ENCODE measurements at places on chromosomes 5 and 9.

DNA sequence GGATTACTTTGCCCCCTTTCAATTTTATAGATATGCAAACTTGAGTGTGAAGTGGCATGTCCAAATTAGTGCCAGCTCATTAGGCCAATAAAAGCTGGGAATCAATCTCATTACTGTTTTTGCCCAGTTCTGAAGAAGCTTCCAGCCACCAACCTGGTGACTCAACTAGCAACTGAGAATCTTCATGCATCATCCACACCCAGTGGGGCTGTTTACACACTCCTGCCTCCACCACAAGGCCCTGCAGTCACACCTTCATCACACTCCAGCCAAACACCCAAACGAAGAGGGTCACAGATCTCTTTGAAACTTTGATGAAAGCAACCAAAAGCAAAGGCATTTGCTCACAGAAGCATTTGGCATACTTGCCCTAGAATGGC, 41.3 kb upstream of the S1PR3 start:
- no peak for DNase-seq

DNA sequence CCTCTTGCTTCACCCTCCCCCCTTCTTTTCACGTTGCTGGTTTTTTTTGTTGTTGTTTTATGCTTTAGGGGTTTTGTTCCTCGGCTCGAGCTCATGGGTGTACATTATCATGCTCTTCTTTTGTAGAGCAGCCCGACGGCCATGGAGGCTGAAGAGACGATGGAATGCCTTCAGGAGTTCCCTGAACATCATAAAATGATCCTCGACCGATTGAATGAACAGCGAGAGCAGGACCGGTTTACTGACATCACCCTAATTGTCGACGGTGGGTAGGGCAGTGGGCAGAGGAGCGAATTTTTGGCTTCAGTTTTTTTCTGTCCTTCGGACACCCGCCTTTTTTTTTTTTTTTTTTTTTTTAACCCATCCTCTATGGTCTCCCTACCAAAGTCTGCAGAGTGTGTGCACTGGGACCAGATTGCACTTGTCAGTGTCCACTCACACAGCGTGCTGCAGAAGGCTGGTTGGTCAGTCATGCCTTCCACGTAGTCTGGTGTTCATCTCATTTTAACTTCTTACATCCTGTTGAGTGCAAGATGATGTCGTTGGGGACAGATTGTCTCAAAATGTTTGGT, 1.3 kb downstream of the ZNF131 start:
- peak; percentile 24 for DNase-seq

GRCh38 chr5:128441941-128442350, 96.1 kb downstream of the FBN2 start:
- DNase-seq: no peak

GRCh38 chr9:4936823-4937222, 48.2 kb upstream of the JAK2 start:
- DNase-seq: no peak

DNA sequence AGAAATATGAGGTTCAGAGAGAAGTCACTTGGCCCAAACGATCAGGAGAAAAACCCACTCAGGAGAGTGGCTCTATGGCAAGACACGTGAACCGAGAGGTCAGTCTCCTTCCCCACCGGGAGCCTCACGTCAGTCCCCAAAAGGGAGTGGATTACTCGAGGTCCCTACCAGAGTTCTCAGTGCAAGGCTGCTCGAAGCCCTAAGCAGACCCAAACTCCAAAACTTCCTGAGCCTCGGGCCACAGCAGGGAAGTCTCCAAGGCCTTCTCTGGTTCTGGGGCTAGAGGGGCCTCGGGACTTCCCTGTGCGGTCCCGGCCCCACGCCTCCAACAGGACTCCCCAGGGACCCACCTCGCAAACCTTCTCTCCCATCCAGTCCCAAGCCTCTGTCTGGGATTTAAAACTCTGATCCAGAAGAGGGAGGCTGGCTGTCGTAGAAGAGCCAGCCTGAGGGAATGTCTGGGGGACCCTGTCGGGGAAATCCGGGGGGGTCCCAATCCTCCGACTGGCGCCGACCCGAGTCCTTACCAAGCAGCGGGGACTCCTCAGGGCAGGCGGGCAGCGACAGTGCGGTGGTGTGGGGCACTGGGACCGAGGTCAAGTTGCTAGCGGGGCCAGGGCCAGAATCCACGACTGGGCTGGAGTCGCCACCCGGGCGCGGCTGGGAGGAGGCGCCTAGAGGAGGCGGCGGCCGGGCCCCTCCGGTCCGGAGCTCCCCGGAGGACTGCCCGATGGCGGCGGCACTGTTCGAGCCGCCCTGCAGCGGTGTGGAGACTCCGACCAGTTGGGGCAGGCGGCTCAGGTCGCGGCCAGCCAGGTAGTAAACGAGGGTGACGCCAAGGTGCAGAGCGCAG, 679 bp downstream of the B4GALT1 start:
- DNase-seq: no peak

DNA sequence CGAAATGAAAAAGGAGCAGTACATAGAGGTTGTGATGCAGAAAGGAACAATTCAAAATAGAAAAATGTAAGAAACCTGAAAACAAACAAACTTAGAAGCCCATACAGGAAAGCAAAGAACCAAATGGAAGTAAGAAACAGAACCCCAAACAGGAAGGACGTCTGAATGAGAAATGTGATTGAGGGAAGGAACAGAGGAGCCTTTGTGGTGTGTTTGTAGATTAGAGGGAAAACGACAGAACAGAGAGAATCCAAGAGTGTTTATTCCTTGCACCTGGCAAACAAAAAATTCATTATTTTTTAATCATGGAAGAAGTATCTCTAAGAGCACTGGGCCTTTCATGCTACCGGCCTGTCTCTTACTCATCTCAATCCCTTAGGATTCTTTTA, 67.8 kb upstream of the ZSWIM6 start:
- no peak for DNase-seq

DNA sequence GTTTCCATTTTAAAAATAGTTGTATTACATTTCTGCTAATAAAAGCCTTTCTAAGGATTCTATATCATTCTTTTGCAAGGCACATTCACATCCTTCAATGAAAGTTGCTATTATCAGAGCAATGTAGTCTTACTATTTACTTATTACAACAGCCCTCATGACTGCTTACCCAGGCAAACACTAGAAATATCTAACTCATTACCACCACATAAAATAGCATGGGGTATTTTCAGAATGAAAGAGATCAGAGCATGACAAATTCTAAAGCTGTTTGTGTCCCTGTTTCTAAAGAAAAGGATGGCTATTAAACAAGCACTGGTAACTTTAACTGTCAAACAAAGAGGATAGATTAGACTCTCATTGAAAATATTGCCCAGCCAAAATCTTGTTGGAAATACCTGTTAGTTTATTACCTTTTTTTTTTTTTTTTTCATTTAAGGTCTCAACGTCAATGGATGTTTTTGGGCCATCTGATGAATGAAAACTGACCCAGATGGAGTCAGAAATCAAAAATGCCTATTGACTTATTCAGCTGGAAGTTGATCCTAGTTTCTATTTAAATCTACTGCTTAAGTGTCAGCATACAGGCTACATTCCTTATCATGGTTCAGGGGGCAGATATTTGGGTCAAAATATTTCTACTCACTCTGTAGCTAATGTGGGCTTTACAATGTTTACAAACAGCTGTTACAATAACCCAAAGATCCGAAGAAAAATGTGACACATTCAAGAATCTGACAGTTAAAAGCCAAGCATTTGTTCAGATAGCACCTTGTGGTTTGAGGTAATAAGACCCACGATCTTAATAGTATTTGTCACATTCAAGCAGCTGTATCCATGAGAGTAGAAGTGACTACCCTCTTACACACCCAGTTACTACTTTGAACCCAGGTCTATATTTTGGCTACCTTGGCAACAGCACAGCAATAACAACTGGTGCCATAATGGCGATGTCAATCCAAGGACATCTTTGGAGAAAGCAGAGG, 554.8 kb upstream of the MEF2C start:
- no peak for DNase-seq

GRCh38 chr5:41503860-41504259, 6.5 kb downstream of the PLCXD3 start:
- DNase-seq: no peak

GRCh38 chr5:55570026-55570425, 35.3 kb upstream of the PLPP1 start:
- DNase-seq: no peak

- no peak for DNase-seq
Observed at GRCh38 chr9:90330231-90330630, 312.4 kb downstream of the DIRAS2 start.

DNA sequence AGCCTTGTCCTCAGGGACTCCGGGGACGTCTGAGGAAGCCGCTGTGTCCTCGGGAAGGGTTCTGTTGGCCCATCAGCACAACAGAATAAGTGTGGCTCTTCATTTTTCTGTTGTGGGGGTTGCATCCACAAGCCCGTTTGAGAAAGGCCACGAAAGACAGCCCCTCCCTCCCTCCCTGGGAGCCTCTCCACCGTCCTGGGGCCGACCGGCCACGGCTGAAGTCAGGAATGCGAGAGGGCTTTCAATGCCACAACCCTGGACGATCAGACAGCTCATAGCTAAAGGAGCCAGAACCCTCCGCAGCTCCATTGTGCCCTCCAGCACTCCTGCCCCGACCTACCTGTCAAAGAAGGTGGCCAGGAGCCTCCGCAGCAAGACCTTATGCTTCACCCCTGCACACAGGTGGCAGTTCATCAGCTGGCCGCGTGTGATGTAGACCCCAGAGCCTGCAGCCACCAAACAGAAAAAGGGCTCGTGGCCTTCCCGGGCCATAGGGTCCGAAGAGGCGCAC, 52.4 kb upstream of the UBAC1 start:
- DNase-seq: no peak

GRCh38 chr5:142353071-142353472, 28.3 kb upstream of the SPRY4 start:
- DNase-seq: no peak

DNA sequence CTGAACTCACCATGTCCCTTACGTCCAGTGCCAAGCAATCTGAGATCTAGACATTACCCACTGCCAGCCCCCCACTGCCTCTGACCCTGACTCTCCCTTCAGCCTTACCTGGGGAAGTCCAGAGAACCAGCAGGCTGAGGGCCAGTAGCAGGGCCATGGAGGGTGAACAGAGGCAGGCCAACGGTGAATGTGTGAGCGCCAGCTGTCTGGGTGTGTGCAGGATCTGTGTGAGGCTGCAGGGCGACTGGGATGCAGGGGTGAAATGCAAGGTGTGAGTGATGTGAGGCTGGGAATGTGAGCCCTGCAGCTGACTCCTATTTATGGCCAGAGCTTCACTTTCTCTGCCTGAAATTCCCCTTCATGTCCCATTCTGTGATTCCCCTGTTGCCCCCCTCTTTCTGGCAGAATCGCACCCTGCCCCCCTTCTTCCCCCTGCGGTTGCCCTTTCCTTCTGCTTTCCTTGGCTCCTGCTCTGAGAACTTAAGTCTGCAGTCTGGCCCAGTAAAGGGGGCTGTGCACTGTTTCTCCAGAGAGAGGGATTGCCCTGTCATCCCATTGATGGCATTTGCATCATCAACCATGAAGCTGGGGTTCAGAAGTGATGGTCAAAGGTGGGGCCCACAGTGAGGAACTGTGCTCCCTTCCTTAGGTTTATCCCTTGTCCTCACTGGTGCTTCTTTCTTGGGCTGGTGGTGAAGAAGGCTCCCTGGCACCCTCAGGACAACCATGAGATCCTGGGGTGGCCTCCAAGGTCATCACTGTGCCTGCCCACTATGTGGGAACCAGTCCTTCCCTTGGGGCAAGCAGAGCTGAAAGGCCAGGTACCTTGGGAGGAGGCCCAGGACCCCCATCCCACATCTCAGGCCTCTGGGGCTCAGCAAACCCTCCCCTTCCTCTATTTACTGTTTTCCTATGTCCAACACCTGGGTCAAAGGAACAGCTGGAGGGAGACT, at the start of gene CCL19:
Gene CCL19 (minus strand): TSS at position 294 of the 953 bp plus-strand sequence. CDS start 137 bp downstream, at position 157.
- DNase-seq: no peak

- no peak for DNase-seq
Observed at GRCh38 chr5:106376522-106376921, 1294.2 kb downstream of the EFNA5 start.

- no peak for DNase-seq
Observed at GRCh38 chr9:79980432-79980831, 408.7 kb downstream of the TLE4 start.
